ENCODE measurements at places on chromosomes 5 and 9. TPM values are rescaled to one million over a fixed set of nuclear protein-coding genes. Genes with fewer than 3 reads are reported as not detected.
A peak's percentile ranks its signal among the peaks of the same experiment; 100 is the strongest.

- DNase-seq = no peak
These were observed 1.9 kb downstream of the GABRP start for GRCh38 chr5:170785416-170785815.

- DNase-seq = no peak
These were observed 144.5 kb upstream of the FTMT start for GRCh38 chr5:121707178-121707577.

DNA sequence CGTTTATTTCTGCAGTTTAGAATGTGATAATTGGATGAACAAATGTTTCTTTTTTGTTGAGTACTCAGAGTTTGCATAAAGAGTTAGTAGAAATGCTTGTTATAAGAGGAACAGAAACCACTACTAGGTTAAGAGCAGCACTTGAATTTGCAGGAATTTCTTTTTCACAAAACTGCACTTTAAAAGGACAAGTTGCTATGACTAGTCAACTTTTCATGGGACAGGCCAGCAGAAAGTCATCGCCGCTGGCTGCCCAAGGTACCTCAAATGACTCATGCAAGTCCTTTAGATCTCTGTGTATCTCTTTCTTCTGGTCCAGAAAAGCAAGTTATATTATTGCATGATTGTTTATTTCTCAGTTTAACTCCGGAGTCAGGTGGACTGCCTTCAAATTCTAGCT is 97.3 kb upstream of the HMHB1 start:
- DNase-seq = peak; percentile 61

- no peak for DNase-seq
These were observed 220.2 kb upstream of the DMRT1 start for GRCh38 chr9:621201-621855.

DNA sequence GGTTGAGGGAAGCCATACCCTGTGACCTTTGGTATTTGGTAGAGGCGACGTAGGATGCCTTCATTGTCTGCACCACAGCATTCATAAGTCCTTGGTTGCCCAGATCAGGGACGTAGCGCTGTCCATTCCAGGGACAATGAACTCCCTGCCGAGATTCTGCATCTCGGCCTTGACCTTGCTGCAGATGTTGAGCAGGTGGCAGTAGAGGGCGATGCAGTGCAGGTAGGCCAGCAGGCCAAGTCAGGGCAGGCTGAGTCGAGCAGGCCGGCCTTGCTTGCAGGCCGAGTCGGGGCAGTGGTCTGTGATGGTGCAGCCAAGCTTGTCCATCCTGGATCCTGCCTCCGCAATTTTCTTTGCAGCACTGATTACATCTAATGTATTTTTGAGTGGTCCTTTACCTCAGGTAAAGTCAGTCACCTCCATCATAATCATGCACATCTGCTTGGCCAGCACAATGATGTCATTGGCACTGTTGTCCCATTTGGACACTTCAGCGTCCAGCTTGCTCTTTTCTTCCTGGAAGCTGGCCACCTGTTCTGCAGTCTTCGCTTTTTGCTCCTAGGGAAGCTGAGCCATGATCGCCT is 93.4 kb upstream of the CCDC112 start:
- DNase-seq = no peak

GRCh38 chr5:164671640-164672039 is 1166.2 kb downstream of the MAT2B start:
- DNase-seq = no peak

DNA sequence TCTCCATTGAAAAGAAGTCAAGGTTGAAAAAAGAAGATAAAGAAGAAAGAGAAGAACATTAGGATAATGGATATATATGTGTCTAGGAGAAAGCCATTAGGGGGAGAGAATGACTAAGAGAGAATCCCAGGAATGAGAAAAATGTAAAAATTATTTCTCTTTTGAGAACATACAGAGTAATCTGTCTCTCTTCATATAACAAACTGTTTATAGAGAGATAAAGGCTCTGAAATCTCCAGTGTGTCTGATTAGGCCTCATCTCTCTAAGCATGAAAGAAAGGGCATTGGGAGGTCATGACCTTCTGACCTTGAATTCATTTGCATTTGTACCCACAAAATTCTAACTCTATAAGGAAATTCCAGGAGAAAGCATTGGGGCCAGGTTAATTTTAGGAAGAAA is 3.5 kb upstream of the MPDZ start:
- DNase-seq = no peak

DNA sequence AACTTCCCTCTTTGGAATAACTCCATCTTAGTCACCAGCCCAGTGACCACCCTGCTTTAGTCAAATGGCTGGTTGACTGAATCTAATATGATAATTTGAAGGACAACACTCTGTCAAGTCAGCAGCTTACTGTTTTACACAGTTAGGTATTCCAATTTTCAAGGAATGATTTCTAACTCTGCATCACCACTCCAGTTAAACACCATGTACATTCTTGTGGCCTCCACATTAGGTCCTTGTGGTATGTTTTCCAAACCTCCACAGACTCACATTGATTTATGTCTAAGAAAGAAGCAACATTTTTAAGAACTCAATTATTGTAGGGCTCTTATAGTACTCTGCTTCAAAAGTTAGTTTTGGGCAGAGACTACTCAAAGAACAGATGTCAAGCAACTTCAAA is 110.7 kb downstream of the TLE1 start:
- no peak for DNase-seq

- DNase-seq = no peak
These were observed 36.7 kb upstream of the TIFAB start for GRCh38 chr5:135488727-135489465.

- no peak for DNase-seq
These were observed 24.7 kb downstream of the ERP44 start for GRCh38 chr9:100074093-100074492.

GRCh38 chr5:139925216-139925562 is 117.9 kb downstream of the NRG2 start:
- no peak for DNase-seq

GRCh38 chr5:104186100-104186499 is 623.5 kb upstream of the NUDT12 start:
- no peak for DNase-seq

GRCh38 chr5:56735849-56736641 is 79.3 kb upstream of the MAP3K1 start:
- DNase-seq = no peak

DNA sequence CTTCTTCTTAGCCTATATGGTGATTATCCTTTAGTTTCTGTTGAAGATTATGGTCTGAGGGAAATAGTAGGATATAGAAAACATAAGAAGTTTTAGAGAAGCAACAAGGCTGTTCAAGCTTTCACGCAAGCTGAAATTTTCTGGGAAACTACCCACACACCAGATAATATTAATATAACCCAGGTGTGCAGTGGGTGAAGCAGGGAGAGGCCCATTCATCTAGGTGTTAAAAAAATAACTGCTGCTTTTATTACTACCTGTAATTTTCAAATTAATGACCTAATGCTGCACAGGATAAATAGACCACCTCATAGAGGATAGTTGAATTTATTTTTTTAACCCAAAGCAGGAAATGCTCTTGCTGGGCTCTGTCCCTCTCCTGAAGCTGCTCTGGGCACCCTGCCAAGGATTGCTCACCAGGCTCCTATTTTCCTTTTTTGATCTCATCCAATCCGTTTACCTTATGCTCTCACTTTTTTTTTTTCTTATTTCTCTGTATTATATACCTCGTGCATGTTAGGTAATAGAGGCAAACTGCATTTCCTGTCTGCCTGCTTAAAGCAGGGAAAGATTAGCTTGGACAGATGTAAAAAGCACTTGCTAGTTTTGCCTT is 124.3 kb upstream of the SLC12A2 start:
- DNase-seq = no peak

DNA sequence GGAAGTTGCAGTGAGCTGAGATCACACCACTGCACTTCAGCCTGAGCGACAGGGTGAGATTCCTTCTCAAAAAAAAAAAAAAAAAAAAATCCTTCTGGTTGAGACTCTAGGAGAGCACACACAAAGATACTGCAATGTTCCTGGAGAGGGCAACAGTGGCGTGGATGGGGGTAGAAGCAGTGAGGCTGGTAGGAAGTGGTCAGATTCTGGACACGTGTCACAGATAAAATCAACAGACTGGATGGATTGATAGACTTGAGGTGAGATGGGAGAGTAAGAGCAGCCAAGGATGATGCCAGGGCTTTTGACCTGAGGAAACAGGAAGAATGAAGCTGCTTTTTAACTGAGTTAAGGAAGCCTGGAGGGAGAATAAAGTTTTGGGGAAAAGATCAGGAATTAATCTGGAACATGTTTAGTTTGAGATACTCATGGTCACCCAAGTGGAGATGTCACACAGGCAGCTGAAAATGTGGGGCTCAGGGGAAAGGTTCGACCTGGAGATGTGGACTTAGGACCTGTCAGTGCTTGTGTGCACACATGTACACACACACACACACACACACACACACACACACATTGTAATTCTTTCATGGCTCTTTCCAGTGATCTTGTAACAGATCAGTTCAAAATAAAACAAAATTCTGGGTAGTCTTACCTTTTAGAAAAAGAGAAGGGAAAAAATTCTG is 88.1 kb downstream of the FANCC start:
- DNase-seq = no peak

DNA sequence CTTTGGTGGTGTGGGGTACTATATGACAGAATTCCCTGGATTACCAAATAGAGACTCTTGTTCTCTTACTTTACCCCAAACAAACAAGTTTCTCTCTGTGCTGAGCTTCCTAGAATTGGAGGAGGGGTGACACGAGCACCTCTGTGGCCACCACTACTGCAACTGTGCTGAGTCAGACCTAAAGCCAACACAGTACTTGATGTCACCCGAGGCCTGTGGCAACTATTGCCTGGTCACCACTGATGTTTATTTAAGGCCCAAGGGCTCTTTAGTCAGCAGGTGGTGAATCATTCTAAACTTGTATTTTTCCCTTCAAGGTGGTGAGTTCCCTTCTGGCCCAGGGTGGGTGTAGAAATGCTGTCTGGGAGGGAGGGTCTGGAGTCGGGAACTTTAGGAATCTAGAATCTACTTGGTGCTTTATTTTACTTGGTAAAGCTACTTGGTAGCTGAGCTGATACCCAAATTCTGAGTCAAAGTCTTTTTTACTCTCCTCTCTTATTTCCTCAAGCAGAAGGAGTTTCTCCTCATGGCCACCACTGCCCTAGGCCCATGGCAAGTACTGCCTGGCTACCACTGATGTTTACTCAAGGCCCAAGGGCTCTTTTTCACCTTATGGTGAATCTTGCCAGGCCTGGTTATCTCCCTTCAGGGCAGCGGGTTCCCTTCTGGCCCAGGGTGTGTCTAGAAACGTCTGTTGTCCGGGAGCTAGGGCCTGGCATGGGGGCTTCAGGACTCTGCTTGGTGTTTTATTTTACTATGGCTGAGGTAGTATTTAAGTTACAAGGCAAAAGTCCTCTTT is 9.8 kb downstream of the LURAP1L start:
- DNase-seq = peak; percentile 60

DNA sequence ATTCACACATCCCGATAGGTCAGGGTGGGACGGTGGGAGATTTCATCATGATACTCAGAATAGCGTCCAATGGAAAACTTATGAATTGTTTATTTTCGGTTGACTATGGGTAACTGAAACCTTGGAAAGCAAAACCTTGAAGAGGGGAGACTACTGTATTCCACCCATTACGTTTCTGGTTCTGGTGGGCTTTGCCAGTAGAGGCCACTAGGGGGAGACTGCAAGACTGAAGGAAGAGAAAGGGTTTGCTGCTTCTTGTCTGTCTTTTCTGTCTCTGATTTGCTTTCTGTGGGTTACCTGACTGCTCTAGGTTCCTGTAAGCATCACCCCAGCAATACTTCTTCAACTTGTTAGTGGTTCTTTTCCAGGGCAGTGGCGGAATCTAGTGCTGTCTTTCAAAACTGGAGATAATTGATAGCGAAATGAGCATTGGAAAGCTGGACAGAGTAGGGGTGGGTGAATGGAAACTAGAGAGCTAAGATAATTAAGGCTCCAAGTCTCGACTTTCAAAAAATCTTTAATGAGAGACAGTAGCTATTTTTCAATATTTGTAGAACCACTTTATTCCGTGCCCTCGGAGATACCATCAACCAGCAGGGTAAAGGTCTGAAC is 27.0 kb downstream of the GRIN3A start:
- DNase-seq = no peak

DNA sequence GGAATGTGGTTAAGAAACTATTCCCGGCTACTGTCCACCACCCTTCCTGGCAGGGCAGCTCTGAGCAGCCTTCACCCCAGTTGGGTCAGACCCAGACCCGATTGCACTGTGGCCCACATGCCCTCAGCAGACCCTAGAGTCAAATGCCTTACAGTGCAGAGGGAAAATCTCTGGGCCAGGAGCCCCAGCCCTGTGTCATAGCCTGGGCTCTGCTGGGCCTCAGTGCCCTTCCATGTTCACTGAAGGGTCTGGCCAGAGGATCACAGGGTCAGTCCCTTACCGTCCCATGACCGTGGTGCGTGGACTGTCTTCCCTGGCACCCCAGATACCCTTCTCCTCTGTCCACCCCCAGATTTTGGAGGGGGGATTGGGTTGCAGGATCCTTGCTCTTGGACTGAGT is 73.5 kb upstream of the COL5A1 start:
- DNase-seq = peak; percentile 50

GRCh38 chr9:69748304-69748703 is 11.5 kb downstream of the PTAR1 start:
- DNase-seq = no peak

Gene MPDZ
- 61.5 TPM for total RNA-seq

Gene GLDC
- not detected for total RNA-seq

Gene SIT1
- total RNA-seq = 0.55 TPM

Gene CCL21
- total RNA-seq = 26.5 TPM

Gene IGFBPL1
- 1.3 TPM for total RNA-seq

Gene GOLM1
- 12.4 TPM for total RNA-seq

Gene ZBTB43
- total RNA-seq = 15.1 TPM

Gene CDKN2A
- total RNA-seq = not detected

Gene DRD1
- not detected for total RNA-seq

Data from right atrium auricular region (tissue), 2 donors.